ENCODE measurements at places on chromosomes 11 and 22.

- DNase-seq: no peak
Observed at GRCh38 chr22:23874871-23875270, 17.2 kb downstream of the SLC2A11 start.

GRCh38 chr11:133082453-133082781, 449.9 kb downstream of the OPCML start:
- DNase-seq: peak; percentile 68

- no peak for DNase-seq
Observed at GRCh38 chr11:125235071-125235471, 70.5 kb downstream of the PKNOX2 start.

DNA sequence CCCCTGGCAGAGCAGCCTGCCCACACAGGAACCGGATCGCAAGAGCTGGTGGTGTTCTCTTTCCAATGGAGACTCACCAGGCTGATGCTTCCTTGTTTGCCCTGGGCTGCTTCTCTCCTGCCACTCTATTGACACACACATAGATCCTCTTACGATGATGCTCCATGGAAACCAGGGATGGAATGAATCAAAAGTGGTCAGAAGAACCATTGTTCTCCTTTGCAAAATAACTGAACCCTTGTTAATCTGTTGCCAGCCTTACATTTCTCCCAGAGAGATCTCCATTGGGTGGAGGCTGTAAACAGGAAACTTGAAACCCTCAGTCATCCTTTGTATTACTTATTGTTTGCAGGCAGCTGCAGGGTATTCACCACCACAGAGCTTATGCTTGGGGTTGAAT, 24.6 kb upstream of the LDLRAD3 start:
- no peak for DNase-seq

GRCh38 chr11:127458561-127458960, 458.0 kb upstream of the KIRREL3 start:
- no peak for DNase-seq

GRCh38 chr22:46879083-46879482, 116.6 kb downstream of the TBC1D22A start:
- DNase-seq: no peak

GRCh38 chr11:17387254-17387653, 1.2 kb downstream of the KCNJ11 start:
- no peak for DNase-seq

GRCh38 chr11:8828580-8829361, 82.2 kb upstream of the AKIP1 start:
- DNase-seq: peak; percentile 12

DNA sequence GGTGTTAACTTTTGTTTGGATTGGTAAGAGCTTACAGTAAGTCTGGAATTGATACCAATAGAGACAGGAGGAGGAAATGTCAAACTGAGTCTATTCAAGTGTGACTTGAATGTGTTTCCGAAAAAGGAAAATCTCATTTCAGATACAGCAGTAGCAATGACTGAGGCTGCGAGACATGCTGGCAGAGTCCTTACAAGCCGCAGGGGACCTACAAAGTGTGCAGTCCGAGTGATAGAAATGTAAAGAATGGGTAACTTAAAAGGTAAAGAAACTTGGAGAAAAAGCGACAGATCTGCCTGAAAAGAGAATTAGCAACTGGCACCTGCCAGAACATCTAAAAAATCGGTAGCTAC, 444 bp downstream of the CWF19L2 start:
- DNase-seq: no peak

DNA sequence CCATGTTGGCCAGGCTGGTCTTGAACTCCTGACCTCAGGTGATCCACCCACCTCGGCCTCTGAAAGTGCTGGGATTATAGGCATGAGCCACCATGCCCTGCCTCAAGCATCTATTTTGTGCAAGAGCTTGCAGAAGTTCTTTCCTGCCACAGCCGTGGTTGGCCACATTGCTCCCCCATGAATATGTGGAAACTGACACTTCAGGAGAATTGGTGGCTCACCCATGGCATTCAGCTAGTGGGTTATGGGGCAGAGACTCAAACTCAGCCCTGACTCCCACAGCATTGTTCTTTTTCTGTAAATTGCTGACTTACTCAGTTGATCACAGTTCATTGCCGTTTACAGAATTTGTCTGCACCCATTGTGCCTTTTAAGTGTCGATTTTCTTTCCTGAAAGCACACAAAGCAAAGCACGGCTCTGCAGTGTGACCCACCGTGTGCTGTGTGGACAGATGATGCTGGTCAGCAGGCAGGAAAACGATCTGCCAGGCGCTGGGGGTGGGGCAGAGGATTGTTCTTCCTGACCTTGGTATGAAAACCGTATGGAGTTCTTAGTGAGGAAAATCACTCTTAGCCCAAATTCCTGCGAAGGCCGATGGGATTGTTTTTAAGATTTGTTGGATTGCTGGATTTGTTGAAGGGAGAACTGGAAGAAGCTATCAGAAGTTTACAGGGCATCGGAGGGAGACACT, 115.6 kb downstream of the PTPRJ start:
- DNase-seq: no peak

GRCh38 chr11:62882431-62882749, 1.7 kb downstream of the SLC3A2 start:
- DNase-seq: no peak

All from H9 (cell line).